ENCODE measurements at places on chromosomes 13 and 19.

GRCh38 chr13:103960001-103960400, 893.8 kb upstream of the SLC10A2 start:
- DNase-seq, result no peak

DNA sequence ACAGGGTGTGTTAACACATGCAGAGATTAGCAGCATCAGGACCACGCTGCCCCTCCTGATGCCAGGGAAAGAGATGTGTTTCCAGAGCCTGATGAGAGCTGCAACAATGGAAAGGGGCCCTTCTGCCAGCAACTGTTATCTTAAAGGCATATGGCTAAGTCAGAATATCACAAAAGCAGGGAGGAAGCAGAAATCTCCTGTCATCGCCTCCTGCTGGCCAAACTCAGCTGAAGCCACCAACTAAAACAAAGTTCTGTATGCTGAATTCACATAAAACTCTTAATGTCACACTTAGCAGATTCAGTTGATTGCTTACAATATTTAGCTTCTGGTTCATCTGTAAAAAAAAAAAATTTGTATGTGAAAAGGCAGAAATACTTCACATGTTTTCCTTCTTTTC, 178.2 kb downstream of the GPC5 start:
- DNase-seq, result no peak

DNA sequence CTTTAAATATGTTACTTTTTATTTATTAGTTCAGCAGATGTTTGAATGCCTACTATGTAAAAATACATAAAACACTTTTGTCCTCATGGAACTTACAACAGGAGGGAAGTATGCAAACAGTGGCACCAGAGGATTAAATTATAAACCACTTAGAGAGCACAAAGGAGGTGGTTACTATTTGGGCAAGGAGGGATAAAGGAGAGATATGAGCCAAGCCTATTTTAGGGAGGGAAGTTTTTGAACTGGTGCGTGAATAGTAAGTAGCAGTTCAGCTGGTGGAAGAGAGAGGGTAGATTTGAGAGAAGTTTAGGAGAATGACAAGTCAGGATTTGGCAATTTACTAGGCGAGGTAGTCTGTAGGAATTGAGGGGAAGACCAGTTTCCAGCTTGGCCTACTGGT, 8.6 kb downstream of the AKAP11 start:
- no peak for DNase-seq

DNA sequence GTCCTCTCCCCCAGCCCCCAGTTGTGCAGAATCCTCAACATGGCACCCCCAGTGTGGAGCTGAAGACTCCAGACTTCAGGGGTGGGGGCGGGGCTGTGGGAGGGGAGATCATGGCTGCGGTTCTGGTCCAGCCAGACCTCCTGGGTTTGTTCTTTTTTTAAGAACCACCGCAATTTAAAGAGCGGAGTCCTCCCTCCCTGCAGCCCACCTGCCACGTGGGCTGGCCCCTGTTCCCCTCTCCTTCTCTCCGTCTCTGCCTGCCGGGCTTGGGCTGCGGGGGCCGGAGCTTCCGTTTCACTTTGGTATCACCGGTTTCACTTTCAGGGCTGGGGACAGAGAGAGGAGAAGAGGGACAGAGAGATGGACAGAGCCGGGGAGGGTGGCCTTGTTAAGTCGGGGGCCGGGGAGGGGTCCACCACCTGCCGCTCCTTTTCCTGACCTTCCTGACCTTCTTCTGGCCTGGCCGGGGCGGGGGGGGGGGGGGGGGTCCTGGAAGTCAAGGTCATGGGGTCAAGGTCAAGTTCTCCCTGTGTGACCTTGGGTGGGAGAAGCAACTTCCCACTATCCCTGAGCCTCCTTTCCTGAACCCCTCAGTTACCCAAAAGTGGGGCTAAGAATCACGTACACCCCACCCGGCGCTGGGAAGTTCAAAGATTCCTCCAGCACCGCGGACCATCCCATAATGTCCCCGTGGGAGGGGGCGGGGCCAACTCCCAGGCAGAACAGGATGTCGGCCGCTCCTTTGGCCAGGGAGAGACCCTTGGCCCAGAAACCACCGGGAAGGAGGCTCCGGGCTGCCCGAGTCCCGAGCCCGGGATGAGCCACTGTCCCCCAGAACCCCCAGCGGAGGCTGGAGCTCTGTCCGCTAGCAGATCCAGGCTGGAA, 11.3 kb upstream of the ZBTB7A start:
- DNase-seq, result no peak

DNA sequence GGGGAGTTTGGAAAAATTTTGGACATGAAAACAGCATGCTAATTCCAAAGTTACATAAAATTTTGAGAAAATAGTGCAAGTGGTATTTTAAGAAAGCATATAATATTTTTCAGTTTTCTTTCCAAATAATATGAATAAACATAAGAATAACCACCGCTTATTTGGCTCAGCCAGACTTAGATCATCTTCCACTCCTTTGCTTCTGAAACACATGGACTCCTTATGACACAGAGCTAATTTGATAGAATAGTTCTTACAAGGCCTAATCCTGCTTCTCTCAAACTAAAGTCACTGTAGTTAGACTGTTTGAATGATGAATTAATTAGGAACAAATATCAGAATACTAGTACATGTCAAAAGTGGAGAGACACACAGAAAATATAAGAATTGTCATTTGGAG, 165.5 kb downstream of the POSTN start:
- DNase-seq, result no peak

DNA sequence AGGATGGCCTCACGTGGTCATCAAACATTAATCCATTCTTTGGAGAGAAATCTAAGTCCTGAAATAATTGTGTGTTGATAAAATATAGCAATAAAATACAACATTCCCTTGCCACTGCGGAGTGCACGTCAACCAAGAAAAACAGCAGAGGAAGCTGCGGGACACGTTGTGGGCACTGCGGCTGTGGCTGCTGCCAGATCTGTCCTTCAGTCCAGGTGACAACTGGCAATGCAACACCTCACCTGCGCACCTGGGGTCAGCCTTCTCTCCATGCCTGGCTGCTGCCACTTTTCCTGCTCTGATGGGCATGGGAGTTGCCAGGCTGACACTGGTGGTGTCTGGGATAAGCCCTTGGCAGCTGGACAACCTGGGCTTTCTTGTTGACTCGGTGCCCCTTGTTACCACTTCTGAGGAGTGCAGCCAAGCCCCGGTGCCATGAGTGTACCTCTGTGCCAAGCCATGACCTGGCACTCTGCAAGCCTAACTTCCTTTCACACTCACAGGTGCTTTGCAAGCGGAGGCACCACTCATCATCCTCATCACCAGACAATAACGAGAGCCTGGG, 251.6 kb upstream of the TSHZ3 start:
- DNase-seq, result no peak

- no peak for DNase-seq
These were observed 194.8 kb upstream of the TSC22D1 start for GRCh38 chr13:44770951-44771350.

GRCh38 chr19:41408256-41408655, 10.6 kb downstream of the BCKDHA start:
- no peak for DNase-seq

DNA sequence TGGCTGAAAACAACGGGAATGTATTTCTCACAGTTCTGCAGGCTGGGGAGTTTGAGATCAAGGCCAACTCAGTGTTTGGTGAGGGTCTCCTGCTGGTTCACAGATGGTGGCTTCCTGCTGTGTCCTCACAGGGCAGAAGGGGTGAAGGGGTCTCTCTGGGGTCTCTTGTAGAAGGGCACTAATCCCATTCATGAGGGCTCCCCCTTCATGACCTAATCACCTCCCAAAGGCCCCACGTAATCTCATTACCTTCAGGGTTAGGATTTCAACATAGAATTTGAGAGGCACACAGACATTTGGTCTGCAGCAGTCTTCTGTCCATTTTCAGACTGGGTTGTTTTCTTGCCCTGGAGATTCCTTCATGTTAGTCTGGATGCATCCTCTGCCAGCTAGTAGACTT, 11.6 kb downstream of the ZNF444 start:
- no peak for DNase-seq

GRCh38 chr13:111020546-111020945, 94.6 kb upstream of the ARHGEF7 start:
- no peak for DNase-seq

DNA sequence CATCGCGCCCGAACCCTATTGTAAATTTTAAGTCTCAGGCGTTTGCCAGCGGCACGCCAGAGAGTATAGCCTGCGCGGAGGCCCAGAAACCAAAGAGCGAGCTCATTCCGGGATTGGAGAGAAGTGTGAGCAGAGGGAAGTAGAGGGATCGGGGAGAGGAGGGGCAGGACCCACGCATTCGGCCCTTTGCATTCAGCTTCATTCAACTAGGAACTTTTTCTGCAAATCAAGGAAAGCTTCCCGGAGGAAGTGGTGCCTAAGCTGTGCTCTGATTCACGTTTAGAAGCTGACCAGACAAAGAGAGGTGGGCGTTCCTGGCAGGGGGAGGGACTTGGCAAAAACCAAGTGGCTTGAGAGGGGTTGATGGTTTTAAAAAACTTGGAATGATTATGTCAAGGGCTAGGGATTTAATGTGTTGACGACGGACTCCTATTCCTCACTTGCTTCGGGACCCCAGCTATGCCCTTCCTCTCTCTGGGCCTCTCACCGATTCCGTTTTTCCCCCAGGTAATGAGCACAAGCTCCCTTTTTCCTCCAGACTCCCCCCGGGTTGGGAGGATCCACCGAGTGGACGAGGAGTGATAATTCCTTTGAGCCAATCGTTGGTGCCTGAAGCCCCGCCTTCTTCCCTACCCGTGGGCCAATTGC, 811 bp upstream of the PRMT1 start:
- no peak for DNase-seq

GRCh38 chr13:99371956-99372355, 64.8 kb upstream of the GPR183 start:
- no peak for DNase-seq

GRCh38 chr13:113604186-113604585, 19.6 kb downstream of the TFDP1 start:
- DNase-seq, result no peak

DNA sequence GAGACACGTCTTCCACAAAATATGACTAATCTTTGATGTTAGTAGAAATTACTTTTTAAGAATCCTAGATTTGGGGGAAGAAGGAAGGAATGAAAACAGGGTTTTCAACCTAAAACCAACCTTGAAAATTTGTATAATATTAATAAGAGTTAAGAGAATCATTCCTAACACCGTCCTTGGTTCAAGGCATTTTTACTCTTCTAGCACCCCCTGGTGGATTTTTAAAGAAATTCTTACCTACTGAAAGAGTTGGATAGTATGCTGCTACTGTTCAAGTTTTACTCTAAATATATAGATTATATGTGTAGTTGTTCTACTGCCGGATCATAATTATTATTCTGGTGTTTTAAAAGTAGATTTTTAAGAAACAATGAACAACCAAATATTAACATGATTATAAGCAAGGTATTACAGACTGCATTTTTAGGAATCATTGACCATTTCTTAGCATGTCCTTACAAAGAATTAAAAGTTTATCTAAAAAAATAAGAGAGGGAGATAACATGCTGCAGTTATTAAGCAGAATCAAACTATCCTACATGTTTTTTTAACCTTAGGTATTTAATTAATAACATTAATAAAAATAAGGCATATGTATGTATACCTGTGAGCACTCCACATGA, 7.4 kb upstream of the SLITRK6 start:
- no peak for DNase-seq

- no peak for DNase-seq
These were observed 16.5 kb upstream of the ATP8B3 start for GRCh38 chr19:1828279-1829238.

- no peak for DNase-seq
These were observed 179.9 kb downstream of the VWA8 start for GRCh38 chr13:41780715-41781706.

DNA sequence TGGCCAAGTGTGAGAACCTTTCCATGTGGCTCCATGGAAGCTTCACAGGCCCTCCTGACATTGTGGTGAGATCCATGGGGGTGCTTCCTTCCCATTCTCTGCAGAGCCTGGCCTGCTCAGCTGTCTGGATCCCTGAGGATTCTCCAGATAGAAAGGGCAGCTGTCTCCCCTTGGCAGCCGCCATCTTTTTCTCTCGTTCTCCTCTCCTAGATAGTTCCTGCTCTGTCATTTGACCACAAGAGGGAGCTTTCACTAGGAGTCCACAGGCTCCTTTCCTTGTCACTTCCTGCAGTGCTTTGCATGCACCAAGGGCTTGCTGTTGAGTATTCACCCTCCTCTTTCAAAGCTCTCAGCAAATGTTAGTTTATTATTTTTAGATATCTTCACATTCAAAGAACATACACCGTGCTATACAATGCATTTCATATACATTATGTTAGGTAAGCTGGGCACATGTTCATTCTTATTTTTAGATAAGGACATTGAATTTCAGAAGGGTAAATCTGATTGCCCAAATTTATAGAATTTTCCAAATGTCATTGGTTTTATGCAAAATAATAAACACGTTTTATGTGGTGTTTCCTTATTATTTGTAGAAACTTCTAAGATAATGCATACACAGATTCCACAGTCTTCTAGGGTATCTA, 133.2 kb downstream of the FRY start:
- no peak for DNase-seq

- peak; percentile 79 for DNase-seq
These were observed 26.3 kb downstream of the TSSK6 start for GRCh38 chr19:19488875-19489690.

DNA sequence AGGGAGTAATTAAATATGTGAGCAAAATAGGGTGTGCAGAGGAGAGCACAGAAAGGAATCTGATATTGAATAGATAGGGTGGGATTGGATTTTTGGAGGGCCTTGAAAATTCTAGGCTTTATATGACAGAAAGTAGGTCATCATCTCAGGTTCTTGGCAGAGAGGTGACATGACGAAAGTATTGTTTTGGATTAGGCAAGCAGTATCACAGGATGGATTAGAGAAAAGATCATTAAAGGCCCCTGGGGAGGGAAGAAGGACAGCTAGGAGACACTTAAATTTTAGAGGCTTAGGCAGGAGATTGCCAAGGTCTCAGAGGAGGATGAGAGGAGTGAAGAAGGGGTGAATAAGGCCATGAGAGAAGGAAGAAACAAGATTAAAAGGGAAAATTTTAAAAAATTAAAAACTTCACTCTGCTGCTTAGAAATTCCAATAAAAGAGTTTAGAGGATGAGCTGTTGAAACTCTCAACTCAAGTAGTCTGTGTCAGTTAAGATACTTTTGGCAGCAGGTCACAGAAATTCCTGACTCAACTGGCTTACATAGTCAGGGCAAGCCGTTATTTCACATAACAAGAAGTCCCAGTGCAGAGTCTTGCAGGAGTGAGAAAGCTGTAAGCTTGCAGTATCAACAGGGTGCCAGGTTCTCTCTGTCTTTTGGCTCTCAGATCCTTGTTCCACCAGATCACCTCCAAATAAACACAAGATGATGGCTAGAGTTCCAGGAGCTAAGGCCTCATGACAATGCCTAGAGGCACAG, 8.8 kb downstream of the GPC6 start:
- DNase-seq, result no peak

DNA sequence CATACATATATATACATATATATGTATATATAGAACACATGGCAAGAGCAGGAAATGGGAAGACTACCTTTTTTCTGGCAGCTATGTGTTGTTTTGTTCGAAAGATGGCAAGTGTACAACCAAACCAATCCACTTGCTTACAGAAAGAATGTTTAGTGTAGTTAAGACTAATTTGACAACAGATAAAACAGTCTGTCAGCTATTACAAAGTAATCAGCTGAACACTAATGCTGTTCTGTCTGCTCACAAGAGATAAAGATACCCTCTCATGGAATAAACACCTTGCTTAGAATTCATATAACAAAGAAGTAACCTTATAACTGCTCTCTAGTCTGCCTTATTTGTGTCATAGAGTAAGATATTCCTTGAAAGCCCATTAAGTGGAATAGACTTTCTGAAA, 858 bp upstream of the KCNRG start:
- no peak for DNase-seq

GRCh38 chr13:110108348-110109139, 198.4 kb downstream of the COL4A1 start:
- DNase-seq, result peak; percentile 55

GRCh38 chr13:43362556-43362955, 339.2 kb downstream of the DNAJC15 start:
- no peak for DNase-seq

Data from liver (tissue), 10 donors.